ENCODE measurements at places on chromosomes 5 and 9.

- DNase-seq: no peak
These were observed 176.6 kb upstream of the C9orf72 start for GRCh38 chr9:27749838-27750237.

- no peak for DNase-seq
These were observed 45.6 kb upstream of the SPTLC1 start for GRCh38 chr9:92160786-92161185.

DNA sequence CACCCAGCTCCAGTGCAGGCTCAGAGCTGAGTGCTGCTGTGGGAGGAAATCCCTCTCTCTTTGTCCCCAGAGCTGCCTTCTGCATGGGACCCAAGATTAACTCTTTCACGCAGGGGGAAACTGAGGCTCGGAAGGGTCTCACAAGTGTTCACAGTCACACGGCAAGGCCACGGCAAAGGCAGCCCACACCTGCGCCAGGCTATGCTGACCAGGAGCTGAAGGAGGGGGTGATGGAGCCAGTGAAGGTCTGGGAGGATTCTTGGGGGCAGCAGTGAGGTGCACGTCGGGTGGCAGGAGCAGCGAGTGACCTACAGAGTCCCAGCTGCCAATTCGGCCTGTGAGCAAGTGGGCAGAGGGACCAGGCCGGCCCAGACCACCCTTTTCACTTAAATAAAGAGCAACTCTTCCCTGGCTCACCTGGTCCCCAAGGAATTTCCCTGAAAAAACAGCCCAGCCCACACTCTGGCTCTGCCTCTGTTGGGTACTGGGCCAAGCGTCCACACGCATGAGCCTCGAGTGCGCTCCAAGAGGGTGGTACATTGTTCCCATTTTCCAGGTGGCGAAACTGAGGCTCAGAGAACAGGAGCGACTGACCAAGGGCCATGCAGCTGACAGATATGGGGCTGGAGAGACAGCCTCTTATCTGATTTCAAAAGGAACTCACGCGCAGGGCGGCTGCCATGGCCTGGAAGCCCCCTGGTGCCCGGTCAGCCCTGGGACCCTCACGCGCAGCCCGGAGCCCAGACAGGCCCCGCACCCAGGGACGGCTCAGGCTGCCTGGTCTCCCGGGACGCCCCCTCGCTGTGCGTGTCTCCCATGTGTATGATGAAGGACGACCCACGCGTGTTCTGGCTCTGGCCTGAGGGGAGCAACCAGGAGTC lies 28.2 kb downstream of the SARDH start:
- DNase-seq: no peak

GRCh38 chr5:31412324-31412723 lies 119.6 kb downstream of the DROSHA start:
- DNase-seq: no peak

GRCh38 chr9:109994141-109994540 lies 213.8 kb downstream of the C9orf152 start:
- no peak for DNase-seq

GRCh38 chr5:107383414-107383813 lies 287.3 kb downstream of the EFNA5 start:
- no peak for DNase-seq

DNA sequence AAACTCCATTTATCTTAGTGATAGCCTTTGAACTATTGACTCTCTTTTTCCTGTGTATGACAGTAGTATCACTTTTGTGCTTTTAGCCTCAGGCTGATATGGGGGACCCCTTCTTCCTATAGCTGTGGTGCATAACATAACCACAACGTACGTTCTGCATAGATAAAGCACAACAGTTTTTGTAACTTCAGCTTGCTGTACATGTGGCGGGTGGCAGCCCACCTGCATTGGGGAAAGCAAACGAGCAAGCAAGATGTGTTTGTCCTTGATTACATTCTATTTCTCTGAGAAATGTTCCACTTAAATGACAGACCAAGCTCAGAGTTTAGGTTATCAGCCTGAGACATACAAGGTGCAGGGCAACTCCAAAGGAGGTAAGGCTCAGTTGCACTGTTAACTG lies 309.4 kb downstream of the KDM4C start:
- DNase-seq: no peak

DNA sequence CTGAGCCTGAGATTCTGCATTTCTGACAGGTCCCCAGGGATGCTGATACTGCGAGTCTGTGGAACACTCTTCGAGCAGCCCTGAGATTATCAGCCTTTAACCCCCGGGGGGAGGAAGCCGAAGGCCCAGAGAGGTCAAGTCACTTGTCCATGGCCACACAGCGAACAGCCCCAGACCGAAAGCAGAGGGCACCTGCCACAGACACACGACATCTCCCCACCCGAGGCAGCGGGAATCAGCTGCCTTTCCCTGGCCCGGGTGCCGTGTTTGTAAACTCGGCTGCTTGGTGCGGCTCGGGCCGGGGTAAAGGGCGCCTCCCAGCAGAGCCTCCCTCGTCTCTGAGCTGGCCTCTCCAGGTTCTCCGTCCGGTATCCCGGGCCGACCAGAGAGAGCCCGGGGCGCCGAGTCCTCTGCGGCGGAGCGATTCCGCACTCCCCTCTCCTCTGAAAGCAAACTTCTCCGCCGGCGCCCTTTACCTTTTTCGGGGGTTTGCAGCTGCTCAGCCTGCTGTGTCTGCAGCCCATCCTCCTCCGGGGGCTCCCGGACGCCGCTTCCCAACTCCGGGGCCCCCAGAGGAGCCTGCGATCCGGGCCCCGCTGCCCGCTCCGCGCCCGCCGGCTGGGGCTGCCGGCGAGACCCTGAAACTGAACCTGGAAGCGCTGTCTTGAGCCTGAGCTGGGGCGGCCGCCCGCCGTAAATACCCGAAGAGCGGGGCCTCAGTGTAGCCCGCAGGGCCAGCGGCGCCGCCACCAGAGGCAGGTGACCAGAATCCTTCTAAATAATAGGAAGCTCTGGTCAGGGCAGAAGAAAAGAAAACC lies at the start of gene CCDC69:
Gene CCDC69 (minus strand): TSS at position 646 of the 818 bp plus-strand sequence. CDS start 122 bp downstream, at position 524.
- peak; percentile 3 for DNase-seq

DNA sequence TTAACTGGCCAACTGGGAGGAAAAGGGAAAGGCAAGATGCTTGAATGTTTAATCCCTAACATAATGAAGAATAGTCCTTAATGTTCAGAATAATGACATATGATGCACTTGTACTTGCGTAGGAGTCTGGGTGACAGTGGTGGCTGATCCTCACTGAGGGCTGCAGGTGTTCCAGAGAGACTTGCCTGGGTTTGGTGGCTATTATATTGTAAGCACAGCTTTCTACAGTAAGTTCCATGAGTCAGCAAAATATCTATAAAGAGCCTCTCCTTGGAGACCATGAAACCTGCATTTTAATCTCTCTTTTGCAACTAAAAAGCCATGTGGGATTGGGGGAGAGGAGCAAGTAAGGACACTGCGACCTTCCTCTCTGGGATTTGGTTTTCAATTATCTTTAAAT lies 1.9 kb upstream of the NPR2 start:
- no peak for DNase-seq

DNA sequence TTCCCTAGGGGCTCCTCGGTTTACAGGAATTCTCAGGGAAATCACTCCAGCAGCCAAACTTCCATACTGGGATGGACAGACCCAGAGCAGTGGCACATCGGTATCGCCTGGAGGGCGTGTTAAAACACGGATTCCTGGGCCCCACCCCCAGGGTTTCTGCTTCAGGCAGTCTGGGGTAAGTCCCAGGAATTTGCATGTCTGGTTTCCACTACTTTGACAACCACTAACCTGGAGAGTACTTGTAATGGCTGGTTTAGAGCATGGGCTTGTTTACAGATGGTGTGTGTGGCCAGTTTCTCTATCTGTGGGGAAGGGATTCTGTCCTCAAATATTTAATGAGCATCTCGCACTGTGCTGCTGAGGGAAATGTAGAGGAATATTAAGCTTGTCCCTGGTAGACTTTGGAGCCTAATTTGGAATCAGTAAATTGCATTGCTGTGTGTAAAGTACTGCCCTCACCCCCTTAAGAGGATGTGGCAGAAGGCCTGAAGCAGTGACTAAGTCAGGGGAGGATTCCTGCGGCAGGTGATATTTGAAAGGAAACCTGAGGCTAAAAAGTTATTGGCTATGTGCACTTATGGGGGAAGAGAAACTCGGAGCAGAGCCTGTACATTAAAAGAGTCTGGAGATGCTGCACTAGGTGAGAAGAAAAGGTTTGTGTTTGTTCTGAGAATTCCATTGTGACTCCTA lies 18.6 kb upstream of the TJP2 start:
- DNase-seq: no peak

DNA sequence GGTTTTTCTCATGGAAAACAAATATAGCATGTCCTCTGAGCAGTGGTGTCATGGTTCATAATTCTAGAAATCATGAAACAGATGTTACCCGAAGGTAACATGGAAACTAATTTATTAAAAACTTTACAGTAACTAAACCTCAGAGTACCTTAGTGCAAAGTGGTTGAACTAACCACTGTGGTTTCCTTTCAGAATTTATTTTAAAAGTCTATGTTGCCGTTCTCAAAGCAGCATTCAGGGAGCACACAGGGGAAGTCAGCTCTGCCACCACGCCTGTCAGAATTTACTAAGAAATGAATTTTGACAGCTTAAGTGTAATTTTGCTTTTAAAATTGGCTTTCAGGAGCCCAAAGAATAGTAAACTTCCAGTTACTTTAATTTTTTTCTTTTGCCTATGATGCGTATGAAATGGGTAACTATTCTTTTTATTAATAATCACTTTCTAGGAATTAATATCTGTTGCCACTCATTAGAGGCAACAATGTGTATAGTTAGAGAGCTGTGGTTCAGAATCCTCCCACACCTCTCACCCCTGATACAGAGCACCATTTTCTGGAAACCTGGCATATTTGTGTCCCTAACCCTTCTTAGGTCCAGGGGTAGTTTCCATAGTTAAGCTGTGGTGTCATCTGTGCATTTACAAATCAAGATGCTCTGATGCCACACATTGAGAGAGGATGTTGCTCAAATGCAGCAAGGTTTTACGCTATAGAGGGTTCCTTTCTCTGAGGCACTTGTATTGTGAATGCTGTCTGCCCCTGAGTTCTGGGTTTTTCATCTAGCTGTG lies 202.6 kb downstream of the ZSWIM6 start:
- peak; percentile 13 for DNase-seq

DNA sequence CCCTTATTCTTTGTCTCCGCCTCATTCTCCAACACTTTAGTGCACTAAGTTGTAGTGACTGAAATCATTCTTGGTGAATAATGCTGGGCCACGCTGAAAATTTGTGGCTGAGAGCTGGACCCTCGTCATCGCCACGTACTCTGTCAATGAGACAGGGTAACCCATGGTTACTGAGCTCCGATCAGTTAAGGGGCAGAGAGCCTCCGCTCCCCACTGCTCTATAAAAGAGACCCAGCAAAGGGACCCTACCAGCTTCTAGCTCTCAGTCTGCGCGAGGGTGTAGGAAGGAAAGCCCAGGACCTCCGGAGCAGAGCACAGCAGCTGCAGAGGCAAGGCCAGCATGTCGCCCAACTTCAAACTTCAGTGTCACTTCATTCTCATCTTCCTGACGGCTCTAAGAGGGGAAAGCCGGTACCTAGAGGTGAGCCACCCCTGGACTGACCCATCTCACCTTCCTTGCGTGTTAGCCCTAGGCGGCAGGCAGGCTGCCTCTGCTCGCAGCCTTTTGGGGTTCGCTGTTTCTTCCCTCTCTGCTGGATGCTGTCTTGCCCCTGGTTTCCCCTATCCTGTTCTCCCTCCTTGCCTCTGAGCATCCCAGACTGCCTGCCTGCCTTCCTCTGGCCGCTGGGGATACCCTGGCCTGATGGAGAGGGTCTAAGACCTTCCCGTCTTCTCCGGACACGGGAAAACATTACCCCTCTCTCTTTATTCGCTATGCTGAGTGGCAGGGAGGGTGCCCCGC lies at the start of gene CRHBP:
Gene CRHBP (plus strand): TSS at position 251 of the 742 bp plus-strand sequence. CDS start 90 bp downstream, at position 341.
- DNase-seq: no peak

DNA sequence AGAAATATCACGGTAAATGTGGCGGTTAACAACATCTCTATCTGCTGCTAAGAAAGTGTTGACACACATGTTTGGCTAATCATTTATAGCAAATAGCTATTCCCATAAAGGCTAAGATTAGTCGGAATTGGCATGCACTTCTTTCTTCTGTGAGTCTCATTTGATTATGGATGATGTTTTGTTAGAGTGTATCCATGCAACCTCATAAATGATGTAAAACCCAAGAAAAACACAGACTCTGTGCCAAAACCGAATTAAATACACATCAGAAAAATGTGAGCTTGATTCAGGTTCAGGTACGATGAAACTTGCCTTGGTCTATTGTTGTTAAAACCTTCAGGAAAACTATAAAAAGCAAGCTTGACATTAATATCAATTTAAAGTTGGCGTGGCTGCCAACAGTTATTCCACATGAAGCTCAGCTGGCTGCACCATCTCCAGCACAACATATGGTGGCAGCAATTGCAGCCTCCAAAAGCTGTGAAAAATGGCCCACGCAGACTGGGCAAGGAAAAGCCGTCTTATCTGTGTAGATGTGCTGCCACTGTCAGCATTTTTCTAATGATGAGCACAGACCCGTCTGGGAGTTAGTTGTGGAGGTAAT lies 41.1 kb upstream of the ICE1 start:
- DNase-seq: no peak

DNA sequence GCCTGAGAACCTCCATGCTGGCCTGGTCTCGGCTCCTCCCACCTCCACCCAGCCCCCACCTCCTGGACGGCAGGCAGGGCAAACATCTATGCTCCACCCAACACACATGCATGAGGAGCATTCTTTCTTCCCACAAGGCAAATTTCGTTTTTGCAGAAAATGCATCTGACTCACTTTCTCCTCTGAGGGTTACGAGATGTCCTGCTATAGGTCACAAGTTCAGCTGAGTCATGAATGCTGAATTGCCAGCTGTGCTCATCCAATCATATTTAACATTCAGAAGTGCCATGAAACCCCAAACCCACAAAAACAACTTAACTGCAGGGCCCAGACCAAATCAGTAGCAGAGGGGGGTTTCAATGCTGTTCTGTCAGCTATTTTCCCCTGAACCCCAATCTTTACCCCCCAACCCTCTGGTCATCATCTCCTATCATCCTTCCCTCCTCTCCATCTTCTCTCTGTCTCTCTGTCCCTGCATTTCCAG lies 39.0 kb upstream of the OSMR start:
- DNase-seq: no peak

DNA sequence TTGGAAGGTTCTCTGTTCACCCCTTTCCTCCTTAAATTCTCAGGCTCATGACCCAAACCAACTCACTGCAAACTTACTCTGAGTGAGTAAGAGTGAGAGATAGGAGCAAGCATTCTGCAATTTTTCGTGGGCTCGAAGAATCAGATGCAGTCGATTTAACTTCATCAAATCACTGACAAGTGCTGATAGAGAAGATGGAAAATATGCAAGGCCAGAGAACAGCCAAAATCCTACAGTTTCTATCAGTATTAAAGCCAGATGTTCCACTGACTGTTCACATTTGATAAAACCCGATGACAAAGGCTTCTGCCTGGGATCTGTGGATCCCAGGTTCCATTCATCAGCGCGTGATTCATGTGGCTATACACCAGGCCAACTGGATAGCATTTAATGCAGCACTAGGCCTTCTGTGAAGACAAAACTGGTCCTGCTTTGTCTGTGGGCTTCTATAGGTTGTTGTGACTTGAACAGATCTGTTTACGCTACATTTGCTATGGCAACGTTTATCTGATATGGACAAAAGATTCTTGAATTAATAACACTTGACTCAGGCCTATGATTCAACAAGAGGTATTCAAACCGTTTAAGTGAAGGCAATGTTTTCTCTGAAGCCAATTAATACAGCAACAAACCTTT lies 251.2 kb downstream of the NFIB start:
- DNase-seq: no peak
